ENCODE measurements at places on chromosomes 1 and 21.

DNA sequence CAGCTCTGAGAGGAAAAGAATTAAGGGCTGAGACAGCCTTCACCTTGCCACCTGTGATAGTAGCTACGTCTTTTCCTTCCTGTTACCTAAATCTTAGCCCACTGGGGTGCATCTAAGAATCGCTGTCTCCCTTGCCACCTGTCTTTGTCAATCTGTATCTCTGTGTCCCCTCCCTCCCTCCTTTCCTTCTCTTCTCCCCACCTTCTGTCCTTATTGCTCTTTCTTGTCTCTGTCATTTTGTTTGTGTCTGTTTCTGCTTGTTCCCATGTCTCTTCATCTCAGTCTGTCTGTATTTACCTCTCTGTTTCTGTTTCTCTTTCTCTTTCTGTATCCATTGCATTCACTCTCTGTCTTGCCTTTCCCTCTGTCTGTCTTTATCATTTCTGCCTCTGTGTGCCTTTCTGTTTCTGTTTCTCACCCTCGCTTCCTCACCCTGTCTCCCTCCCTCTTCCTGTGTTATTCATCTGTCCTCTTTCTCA is 30.2 kb downstream of the SLC22A15 start:
- no peak for DNase-seq

- no peak for DNase-seq
Measured at GRCh38 chr21:24658026-24658425, 949.3 kb downstream of the MRPL39 start.

DNA sequence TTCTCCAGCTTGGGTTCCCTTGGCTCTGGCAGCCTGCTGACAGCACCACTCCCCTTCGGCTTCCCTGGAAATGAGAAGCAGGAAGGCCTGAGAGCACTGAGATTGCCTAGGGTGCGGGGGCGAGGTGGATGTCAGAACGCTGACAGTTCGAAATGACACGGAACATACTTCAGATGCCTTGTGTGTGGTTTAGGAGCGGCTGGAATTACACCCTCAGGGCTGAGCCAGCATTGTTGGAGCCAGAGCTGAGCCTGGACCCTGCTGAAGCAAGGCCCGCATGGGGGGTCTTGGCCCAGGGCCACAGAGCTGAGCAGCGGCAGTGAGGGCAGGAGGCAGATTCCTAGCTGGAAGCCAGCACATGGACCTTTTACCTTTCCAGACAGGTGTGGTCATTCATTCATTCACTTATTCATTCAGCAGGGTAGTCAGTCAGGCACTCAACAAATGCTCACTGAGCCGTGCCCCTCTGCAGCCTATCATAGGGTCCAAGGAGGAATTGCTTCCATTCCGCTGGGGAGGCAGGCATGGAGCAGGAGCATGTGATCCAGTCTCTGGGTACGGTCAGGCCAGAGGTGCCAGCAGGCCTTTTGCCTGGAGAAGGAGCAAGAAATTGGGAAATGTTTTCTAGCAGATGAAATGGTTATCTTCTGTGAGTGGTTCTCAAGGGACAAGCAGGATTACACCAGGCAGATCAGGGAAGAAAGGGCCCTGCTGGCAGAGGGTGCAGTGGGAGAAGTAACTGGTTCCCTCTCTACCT is 6.6 kb upstream of the FOXE3 start:
- DNase-seq, result no peak

- no peak for DNase-seq
Measured at GRCh38 chr1:38059635-38060250, 13.2 kb upstream of the POU3F1 start.

GRCh38 chr1:152626744-152627143 is 3.8 kb upstream of the LCE3A start:
- no peak for DNase-seq

DNA sequence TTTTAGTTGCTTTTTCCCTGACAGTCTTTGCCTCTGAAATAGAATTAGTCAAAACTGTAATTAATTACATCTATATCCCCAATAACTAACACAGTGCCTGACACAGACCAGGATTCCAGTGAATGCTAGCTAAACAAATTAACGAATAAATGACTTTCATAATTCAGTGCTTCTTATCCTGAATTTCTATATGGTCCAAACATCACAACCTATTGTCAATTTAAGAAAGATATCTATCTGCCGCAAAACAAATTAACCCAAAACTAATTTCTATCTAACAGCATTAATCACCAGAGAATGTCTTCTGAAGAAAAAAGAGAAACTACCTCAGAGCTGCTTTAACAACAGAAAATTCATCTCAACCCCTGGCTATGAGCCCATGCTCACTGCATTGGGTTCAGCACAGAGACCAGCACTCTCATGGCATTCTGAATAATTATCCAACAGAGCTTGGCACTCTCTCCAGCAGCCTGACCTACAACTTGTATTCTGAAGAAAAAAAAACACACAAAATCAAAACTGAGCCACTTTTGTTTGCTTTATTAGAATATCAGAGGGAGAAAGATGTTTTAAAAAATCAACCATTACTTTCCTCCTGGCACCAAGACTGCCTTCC is 547.3 kb upstream of the BEND5 start:
- no peak for DNase-seq
